Stimulated activated CD4-positive, alpha-beta T cell treated with anti-CD3 and anti-CD28 coated beads, Interleukin-1b, Interleukin-23, amount 100 ng/mL, for 24 hours (primary cell): ENCODE measurements at places on chromosomes 1 and 21.

DNA sequence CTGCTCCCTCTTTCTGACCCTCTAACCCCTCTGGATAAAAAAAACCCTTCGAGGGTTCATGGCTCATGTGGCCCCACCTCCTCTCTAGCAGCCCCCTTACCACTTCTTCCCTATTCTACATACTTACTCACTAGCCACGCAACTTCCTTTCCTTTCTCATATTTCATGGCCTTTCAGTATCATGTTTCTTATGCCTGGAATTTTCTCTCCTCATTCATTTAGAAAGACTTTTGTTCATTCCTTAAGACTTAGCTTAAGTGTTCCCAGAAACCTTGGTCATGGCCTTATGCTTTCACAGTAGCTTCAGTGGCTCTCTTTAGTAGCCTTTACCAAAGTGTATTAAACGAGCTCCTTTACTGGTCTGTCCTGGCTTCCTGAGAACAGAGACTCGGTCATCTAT, 6.1 kb downstream of the ACP6 start:
- DNase-seq = no peak

DNA sequence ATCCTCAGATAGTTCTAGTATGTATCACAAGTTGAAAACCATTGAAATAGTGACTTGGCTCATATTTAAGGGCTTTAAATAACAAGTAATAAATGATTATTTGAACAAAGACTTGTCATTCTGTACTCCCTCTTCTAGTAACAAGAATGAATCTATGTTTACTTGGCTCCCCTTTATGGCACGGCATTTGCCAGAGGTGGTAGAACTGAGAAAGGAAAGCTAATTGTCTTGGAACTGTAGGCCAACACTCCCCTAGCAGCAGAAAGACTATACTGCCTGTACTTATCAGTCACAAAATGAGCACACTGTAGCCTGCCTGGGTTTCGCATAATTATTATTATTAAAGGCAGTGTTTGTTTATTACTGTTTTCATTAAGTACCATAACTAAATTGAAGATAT, 29.6 kb upstream of the SMYD2 start:
- DNase-seq = no peak

GRCh38 chr1:7104339-7104738, 319.1 kb downstream of the CAMTA1 start:
- DNase-seq = no peak

DNA sequence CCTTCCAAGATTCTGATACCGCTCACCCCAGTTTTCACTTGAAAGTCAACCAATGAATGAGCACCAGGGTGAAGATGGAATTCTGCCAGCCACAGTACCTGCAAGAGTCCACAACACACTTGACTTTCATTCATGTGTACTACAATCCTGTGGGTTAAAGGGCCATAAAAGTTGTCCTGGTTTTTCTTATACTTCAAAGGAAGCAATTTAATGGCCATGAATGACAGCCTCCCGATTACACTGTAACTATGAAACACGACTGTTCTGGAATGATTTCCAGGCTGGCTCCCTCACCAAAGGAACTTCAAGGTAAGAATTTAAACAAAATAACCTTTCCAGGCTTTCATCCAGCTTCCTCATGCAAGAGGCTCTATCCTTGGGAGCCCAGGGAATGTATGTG, 502.8 kb downstream of the SMYD3 start:
- DNase-seq = no peak
